ENCODE measurements at places on chromosomes 2 and 18.
A peak's percentile ranks its signal among the peaks of the same experiment; 100 is the strongest.

DNA sequence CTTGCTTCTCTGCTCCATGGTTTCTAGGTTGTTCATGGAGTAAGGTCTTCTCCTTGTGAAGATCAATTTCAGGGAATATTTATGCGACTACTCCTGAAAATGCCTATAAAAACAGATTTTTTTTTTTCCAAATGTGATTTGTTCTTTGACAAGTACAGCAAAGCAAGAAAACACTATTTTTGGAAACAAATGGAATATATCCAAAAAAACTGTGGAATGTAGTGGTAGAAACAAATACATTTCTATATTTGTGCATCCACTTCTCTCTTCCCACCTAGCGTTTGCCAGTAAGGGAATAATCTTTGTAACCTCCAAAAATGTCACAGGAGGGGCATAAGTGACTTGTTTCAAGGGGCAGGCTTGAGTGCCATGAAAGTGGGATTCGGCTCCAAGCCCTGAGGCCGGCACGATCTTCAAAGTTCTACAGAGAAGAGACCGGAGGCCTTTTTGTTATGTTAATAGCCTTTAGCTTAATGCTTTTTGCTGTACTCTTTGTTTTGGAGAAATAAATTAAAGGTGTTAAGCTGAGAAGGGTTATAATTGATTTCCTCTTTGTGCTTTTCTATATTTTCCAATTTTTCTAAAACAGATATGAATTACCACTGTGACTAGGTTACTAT is 200.6 kb downstream of the NRP2 start:
- no peak for DNase-seq

GRCh38 chr2:98036349-98037000 is 40.7 kb upstream of the TMEM131 start:
- no peak for DNase-seq

DNA sequence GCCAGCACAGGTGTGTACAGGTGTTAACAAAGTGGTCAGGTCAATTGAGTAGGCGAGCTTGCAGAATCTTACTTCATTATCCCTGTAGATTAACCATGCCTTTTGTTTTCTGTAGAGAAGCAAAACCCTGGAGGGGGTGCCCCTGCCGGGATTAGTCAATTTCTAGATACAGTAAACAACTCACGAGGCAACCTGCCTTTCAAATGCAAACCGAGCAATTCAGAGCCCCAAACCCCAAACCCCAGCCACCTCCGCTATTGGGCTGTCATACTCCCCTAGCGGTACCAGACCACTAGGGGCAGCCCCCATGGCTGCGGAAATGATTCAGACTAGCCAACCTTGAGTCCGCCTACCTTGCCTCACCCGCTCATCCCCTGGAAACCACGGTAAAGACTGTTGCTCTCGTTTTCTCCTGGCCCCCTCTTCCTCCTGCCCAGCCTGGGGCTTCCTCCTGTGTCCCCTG is 61.4 kb upstream of the KIF5C start:
- DNase-seq: no peak

- no peak for DNase-seq
Measured at GRCh38 chr2:152031747-152032306, 67.0 kb downstream of the CACNB4 start.

- DNase-seq: peak; percentile 97
Measured at GRCh38 chr2:203782262-203782976, 76.0 kb downstream of the CD28 start.

DNA sequence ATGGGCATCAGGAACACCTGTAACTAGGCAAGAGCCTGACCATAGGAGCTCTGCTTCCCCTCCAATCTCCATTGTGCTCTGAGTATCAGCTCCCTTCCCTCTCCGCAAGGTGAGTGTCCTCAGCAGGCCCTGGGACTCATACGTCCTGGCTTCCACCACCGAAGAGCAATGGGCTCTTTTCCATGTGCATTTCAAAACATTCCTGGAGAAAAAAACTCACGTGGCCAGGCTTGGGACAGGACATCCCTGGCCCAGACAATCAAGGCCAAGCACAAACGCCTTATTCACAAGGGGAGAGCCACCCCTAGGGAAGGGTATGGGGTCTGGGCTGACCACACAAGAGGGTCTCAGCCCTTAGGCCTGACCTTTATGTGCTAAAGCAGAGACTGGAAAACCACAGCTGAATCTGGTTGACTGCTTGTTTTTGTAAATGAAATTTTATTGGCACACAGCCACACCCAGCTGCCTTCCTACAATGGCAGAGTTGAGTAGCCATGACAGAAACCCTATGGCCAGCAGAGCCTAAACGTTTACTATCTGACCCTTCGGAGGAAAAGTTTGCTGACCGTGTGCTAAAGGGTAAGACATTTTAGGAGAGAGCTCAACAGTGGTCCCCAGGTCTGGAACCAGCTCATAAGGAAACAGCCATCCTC is 175.7 kb upstream of the ARL4C start:
- no peak for DNase-seq

- DNase-seq: peak; percentile 8
Measured at GRCh38 chr2:28627722-28628480, 123.7 kb upstream of the PPP1CB start.

GRCh38 chr18:76486574-76486973 is 8.5 kb downstream of the ZNF516 start:
- DNase-seq: no peak

DNA sequence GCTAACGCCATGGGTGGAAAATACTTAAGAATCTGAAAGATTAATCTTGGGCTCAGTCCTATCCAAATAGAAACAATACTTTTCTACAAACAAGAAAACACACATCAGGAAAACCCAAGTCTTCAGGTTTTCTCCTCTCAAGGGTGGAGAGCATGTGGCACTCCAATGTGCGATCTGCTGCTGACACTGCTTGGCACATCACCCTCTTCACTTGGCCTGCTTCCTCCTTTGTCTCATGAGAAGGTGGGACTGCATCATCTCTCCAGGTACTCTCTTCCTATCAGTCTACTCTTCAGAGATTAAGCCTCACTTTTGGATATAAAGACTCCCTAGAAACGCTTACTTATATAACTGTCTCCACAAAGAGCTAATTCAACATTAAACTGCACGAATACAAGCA is 26.4 kb downstream of the HDLBP start:
- no peak for DNase-seq

- no peak for DNase-seq
Measured at GRCh38 chr18:21636769-21637168, 24.7 kb downstream of the SNRPD1 start.

DNA sequence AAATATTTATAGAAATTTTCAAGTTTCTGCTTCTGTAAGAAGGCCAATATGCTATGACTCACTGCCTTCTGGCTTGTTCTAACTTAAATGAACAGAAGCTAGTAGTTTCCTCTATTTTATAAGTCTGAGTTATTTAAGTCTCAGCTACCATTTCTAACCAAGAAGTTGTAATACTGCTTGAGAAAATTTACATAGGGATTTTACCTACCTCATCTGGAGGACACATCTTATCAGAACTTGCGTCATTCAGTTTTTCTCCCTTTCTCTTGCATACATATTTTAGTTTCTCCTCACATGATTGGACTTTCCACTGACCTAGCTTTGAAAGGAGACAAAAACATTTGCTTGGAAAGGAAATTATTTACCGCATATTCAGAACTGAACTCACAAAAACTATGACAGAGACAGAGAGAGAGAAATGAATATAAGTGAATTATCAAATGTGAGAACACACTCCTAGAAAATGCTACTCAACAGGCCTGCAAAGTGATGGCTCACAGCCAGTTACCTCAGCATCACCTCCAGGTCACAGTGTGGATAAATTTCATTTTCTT is 81.1 kb upstream of the CD302 start:
- DNase-seq: peak; percentile 35

- no peak for DNase-seq
Measured at GRCh38 chr2:118834901-118835745, 12.3 kb downstream of the EN1 start.

GRCh38 chr2:184562532-184562931 is 35.8 kb upstream of the ZNF804A start:
- DNase-seq: no peak

GRCh38 chr2:75055820-75056675 is 97.6 kb downstream of the POLE4 start:
- peak; percentile 9 for DNase-seq

Measured in HFFc6 (cell line).